Skeletal muscle cell (primary cell): ENCODE measurements at places on chromosomes 6 and 20.

DNA sequence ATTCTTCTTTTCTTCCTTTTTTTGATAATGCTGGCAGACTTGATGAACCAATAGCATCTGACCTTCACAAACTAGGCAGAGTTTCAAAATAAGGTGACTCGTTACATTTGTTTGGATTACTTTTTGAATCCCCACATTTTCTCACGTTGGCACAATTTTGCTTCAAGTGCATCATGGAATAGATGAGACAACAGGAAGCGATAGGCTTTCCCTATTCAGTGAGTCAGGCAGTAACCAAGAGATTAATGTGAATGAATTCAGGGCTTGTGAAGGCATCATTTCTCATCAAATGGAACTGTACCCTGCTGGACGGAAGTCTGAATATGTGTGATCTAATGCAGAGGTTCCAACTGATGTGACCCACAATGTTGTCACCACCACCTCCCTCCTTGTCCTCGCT is 10.7 kb downstream of the RFPL4B start:
- DNase-seq: peak; percentile 48

GRCh38 chr6:44621846-44622245 is 234.3 kb downstream of the CDC5L start:
- DNase-seq: no peak

DNA sequence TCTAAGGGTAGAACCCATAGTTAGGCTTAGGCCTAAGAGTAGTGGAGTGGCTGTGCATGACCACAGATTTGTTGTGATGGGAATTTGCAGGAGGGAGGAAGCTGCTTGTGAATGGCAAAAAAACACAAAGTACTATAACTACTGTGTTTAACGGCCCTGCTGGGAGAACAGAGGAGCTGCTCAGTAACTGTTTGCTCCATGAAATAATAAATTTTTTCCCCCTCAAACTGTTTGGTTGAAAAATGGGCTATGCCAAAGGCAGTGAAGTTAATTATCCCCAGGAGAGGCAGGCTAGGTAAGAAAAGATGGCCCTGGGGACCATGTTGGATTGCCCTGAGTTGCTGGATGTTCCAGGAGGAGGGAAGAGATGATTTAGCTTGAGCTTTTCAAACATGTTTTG is 256.5 kb upstream of the PRND start:
- DNase-seq: no peak

- DNase-seq: no peak
Measured at GRCh38 chr6:136129365-136129764, 120.7 kb downstream of the MTFR2 start.

GRCh38 chr6:158002249-158002950 is 20.7 kb downstream of the SYNJ2 start:
- no peak for DNase-seq

DNA sequence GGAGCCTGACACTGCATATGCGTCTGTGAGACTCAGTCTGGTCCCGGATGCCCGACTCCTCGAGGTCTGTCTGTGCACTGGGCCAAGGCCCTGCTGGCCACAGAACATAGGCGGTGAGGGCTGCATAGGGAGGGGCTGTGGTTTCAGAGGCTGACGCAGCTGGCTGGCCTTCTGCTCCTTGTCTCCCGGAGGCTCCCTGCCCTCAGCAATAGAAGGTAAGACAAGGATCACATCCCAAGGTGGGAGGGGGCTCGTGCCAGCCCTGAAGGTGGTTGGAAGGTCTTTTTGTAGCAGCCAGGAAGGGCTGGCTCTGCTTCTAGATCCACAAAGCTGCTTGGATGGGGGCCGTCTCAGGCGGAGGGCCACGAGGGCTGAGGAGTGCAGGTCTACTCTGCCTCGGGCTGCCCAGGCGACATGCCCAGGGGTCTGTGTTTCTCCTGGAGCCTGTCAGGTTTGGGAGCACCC is 239.8 kb upstream of the SULF2 start:
- DNase-seq: peak; percentile 36

DNA sequence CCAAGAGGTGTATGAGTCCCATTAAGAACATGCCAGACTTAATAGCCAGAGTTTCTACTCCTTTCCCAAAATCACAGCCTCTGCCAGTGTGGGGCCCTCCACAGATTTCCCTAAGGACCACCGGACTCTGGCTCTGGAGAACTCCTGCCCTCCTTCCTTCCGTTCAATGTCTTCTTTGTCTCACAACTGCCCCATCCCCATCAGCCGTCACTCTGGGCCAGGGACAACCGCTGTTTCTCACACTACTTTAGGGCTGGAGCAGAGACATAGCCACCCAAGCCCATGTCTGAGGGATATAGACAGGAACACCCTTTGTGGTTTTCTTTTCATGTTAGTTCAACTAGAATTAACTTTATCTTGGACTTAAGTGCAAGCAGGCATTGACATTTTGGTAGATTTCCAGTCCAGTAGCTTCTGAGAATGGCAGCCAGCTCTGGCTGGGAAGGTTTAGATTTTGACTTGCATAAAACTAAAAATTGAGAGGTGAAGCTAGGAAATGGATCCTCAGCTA is 6.7 kb upstream of the ACSS1 start:
- DNase-seq: no peak

DNA sequence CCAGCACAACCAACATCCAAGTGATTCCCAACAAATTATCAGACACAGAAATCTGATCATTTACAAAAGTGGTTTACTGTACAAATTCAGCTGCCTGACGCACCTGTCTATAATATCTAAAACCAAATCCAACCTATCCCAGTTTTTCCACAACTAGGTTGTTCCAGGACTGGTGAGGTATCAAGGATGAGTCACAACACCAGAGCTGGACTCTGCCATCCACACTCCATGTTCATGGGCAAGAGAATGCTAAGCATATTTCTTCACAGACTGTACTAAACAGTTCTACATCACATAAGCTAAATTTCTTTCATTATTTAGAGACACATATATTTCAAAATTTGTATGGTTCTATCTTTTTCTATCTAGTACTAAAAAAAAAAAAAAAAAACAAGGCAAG is 141.6 kb downstream of the BTBD9 start:
- no peak for DNase-seq
